ENCODE measurements at places on chromosomes 13 and 19. TPM values are rescaled to one million over a fixed set of nuclear protein-coding genes. Genes with fewer than 3 reads are reported as not detected.

ZNF439 gene
- 6.7 TPM for total RNA-seq

LGALS13 gene
- total RNA-seq: not detected

HS6ST3 gene
- 0.12 TPM for total RNA-seq

HSH2D gene
- not detected for total RNA-seq

RNF17 gene
- total RNA-seq: not detected

FXYD3 gene
- not detected for total RNA-seq

NUCB1 gene
- 69.9 TPM for total RNA-seq

CRYL1 gene
- 27.0 TPM for total RNA-seq
